Right cardiac atrium (tissue), 5 donors: ENCODE measurements at places on chromosomes 5 and 9.
A peak's percentile ranks its signal among the peaks of the same experiment; 100 is the strongest.

GRCh38 chr9:127874301-127875221 is 2.9 kb downstream of the AK1 start:
- peak; percentile 78 for DNase-seq

- DNase-seq: no peak
These were observed 19.9 kb upstream of the WNK2 start for GRCh38 chr9:93164085-93164484.

GRCh38 chr9:13023498-13023897 is 248.7 kb downstream of the LURAP1L start:
- DNase-seq: no peak

GRCh38 chr9:30915451-30915850 is 1469.0 kb upstream of the ACO1 start:
- DNase-seq: no peak

GRCh38 chr9:16801871-16802466 is 68.5 kb downstream of the BNC2 start:
- no peak for DNase-seq

GRCh38 chr5:17260549-17260948 is 43.1 kb downstream of the BASP1 start:
- no peak for DNase-seq

GRCh38 chr5:147307170-147307569 is 72.3 kb downstream of the STK32A start:
- DNase-seq: no peak

GRCh38 chr9:86099701-86100364 is 475 bp upstream of the GOLM1 start:
- DNase-seq: peak; percentile 68

GRCh38 chr9:110691002-110691549 is 22.5 kb downstream of the MUSK start:
- no peak for DNase-seq

DNA sequence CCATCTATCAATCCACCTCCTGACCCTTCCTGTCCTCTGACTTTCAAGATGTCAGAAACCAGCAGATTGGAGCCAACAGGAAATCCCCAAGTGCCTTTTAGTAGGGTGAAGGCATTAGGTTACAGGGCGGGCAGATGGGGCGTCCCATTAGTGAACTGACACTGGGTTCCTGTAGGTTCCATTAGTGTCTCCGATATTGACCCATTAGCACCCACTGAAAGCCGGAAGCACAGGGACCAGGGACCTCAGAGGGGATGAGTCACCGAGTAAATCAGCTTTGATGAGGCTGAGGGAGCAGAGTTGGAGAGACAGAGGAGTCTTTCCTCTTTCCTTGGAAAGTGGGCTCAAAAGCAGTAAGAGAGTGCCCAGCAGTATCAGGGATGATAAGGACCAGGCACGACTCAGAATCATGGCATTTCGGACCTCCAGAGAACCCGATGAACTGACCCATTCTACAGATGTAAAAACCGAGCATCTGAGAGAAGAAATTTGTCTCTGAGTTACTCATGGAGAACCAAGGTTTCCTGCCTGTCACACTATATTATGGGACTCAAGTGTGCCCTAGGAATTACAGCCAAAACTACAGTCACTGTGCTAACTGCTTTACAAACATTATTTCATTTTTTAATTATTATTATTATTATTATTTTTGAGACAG is 47.2 kb upstream of the FABP6 start:
- DNase-seq: no peak

DNA sequence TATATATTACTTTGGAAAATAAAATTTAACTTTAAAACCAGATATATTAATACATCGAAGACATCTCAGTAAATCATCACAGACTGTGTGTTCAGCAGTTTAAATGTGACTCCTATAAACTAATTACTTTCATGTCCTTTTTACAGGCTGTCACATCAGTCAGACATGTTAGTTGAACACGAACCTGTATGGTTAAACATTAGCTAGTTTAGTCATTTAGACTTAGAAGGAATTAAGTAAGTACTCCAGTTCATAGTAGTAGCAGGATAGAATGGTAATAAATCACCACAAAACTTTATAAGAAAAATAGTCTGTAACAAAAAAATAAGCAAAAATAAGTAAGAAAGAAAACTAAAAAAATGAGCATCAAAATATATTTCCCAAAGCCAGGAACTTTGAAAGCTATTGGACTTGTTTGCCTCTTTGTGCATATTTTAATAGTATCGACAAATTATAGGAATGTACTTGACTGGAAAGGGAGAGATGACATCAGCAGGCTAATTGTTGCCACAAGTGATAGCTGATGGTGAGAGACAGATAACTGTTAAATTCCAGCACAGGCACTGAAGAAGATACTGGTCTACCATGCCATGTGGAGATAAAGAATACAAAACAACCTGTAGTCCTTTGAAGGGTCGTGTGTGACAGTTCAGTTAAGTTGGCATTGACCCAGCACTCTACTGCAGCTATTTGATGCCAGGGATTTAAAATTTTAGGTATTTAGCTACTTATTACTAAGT is 83.9 kb downstream of the RIC1 start:
- no peak for DNase-seq

- DNase-seq: no peak
These were observed 612.5 kb downstream of the EFNA5 start for GRCh38 chr5:107058235-107058634.

DNA sequence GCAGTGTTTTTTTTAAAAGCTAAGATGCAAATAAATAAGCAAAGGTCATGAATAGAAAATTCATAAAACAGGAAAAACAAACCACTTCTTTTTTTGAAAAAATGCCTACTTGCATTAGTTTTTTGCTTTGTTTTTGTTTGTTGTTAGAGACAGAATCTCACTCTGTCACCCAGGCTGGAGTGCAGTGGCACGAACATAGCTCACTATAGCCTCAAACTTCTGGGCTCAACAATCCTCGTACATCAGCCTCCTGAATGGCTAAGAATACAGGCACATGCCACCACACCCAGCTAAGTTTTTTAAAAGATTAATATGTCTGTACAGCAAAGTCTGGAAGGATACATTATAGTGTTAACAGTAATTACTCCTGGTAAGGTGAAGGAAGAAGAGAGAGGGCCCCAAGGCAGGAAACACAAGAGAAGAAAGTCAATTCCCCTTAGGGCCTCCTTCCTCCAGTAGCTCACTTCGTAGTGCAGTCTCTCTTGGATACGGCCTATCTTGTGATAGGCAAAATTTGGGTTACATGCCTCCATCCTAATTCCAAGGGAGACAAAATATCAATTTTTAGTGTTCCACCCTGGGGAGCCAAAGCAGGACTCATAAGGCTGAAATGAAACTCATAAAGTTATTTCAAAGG is 15.3 kb downstream of the FAM169A start:
- no peak for DNase-seq

GRCh38 chr9:92029553-92029952 is 79.5 kb upstream of the ROR2 start:
- DNase-seq: no peak

GRCh38 chr9:69542058-69542457 is 130.1 kb downstream of the APBA1 start:
- DNase-seq: no peak

DNA sequence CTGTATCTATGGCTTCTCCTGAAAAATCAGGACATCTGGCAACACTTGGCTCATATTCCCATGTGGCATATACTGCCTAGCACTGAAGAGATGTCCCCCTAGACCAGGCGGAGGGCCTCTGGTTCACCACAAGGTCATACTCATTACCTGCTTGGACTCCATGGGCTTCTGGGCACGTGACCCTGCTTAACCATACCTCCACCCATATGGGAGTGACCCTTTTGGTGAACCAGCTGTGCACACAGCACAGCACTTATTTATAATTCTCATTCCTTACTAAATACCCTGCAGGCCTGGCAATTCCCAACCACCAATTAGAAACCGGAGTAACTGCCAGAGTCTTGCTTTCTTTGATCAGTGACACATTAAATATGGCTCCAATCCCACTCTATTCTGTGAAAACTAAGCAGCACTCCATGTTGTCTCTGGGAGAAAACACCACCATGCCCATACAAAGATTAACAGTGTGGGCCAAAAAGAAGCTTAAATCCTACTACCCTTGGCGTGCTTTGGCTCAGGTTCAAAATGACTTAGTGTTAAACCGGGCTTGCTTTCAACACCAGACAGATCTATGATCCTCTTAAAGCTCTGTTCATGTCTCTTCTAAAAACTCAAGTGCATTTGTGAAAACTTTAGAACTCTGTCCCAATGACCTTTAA is 57.7 kb downstream of the MTMR12 start:
- DNase-seq: no peak

GRCh38 chr9:105114964-105115728 is 129.3 kb upstream of the SLC44A1 start:
- DNase-seq: peak; percentile 39

DNA sequence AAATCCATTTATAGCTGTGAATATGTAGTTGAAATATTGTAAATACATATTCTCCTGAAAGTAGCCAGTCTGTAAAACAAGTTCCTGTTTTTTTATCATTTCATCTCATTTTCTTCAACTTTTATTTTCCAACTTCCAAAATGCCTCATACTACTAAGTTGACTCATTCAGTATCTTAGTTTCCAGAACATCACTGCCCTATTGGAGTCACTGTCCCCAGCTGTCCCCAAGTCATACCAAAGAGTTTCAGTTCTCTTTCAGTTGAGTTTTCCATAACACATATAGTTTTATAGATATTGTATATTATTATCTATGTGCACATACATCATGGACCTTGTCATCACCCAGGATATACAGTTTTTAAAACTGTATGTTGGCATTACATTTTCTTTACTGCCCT is 261.7 kb downstream of the CDH12 start:
- DNase-seq: no peak

DNA sequence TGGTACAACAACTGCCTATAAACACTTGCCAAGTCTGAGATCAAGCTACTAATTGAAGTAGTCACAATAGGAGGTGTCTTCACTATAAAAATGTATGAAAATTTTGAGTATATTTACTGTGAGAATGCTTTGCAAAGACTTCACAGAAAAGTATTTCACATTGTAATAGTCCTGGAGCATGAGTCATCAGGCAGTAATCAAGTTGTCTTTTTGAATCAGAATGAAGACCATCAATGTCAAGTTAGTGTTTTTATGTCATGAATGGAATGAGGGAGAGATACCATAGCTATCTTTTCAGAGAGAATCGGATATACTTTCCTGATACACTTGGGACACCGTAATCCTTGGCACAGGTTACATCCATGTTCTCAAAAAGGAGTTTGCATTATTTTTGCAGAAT is 466.9 kb upstream of the ARRDC3 start:
- no peak for DNase-seq

DNA sequence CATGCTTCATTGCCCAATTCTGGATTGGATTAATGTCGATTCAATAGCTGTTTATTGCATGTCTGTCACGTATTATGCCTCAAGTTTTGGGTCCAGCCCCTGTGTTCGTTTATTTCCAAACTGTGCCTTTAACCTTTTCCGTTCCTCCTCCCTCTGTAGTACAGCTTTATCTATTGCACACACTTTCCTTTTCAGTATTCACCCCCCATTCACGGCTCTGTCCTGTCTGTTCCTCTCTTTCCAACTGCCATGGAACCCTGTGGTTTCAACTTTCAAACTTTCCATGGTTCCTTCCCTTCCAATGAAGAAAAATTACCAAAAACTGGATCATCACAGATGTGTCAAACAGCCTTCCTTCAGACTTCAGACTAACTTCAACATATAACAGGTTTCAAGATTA is 17.1 kb downstream of the SMARCA2 start:
- DNase-seq: no peak
